ENCODE measurements at places on chromosomes 11 and 22.

GRCh38 chr11:16786131-16786530 lies 47.7 kb downstream of the C11orf58 start:
- DNase-seq: no peak

GRCh38 chr11:6438979-6439571 lies 1.7 kb downstream of the HPX start:
- no peak for DNase-seq

GRCh38 chr11:34620820-34621792 lies at the start of gene EHF:
EHF (plus strand) TSS chr11:34621093; CDS start chr11:34642631, 21,538 bp downstream.
- no peak for DNase-seq

DNA sequence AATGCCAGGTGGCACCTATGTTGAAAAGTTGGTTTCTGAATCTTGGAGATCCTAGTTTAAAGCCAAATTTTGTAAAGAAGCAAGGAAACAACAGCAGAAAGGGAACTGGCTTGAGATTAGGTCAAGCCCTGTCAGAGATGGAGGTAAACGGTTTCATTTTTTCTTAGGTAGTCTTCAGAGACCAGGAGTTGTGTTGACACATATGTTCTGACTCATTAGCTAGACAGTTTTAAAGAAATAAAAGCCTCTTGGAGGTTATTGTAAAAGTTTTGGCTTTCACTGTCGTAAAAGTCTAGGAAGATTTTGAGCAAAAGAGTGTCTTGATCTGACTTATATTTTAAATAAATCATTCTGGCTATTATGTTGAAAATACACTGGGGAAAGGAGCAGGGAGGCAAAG lies 151.5 kb upstream of the CTSC start:
- DNase-seq: no peak

DNA sequence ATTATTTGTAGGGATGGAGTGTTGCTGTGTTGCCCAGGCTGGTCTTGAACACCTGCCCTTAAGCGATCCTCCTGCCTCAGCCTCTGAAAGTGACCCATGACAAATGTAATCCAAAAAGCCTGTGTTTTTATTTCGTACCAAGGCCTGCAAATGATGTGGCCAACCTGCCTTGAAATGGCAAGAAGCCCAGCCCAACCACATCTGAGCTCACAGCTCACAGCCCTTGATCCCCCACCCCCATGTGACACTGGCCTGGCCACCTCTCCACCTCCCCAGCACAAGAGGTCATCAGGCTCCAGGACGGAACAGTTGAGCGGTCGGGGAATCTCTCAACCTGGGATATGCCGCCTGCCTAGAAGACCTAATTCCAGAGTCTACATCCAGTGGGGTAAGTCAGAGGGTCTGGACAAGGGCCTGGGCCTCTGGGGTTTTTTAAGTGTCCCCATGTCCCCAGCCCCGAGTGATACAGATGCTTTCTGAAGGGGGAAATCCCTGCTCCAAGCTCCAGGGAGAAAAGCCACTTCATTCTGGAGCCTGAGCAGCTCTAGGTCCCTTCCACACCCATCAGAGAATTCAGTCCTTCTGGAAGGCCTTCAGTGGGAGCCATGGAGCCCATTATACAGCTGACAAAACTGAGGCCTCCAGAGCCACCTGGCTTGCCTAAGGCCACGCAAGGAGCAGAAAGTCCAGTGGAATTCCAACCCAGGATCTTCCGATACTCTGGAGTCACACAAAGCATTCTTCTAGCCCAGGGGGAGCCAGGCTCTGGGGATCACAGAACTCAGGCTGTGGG lies 70.7 kb downstream of the MN1 start:
- no peak for DNase-seq

DNA sequence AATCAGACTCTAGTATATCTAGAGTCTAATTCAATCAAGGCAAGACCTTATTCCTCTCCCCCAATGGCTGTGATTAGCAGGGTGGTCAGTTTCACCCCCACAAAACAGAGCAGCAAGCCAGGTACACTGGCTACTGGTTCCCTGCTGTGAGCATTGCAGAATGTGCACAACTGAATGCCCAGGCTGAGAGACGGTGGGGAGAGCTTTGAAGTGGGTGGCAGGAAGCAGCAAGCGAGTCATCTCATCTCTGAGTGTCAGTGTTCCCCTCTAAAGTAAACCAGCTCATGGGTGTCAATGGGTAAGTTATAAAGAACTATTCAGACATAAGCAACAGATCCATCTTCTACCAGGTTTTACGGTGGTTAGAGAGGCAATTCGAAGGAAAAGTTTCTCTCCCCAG lies 37.6 kb downstream of the GAB4 start:
- DNase-seq: no peak

DNA sequence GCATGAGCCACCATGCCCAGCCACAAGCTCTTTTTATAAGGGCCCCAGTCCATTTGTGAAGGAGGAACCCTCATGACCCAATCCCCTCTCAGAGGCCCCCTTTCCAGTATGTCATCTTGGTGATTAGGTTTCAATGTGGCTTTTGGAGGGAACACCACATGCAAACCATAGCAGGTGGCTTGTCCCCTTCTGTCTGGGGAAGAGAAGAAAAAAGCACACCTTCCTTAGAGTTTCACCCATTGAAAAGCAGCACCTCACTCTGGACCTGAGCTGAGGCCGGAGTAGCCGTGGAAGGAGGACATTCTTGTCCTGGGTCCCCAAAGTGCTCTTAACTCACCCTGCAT lies 25.4 kb downstream of the NEAT1 start:
- DNase-seq: no peak

GRCh38 chr11:94732617-94733281 lies 35.4 kb upstream of the AMOTL1 start:
- no peak for DNase-seq

DNA sequence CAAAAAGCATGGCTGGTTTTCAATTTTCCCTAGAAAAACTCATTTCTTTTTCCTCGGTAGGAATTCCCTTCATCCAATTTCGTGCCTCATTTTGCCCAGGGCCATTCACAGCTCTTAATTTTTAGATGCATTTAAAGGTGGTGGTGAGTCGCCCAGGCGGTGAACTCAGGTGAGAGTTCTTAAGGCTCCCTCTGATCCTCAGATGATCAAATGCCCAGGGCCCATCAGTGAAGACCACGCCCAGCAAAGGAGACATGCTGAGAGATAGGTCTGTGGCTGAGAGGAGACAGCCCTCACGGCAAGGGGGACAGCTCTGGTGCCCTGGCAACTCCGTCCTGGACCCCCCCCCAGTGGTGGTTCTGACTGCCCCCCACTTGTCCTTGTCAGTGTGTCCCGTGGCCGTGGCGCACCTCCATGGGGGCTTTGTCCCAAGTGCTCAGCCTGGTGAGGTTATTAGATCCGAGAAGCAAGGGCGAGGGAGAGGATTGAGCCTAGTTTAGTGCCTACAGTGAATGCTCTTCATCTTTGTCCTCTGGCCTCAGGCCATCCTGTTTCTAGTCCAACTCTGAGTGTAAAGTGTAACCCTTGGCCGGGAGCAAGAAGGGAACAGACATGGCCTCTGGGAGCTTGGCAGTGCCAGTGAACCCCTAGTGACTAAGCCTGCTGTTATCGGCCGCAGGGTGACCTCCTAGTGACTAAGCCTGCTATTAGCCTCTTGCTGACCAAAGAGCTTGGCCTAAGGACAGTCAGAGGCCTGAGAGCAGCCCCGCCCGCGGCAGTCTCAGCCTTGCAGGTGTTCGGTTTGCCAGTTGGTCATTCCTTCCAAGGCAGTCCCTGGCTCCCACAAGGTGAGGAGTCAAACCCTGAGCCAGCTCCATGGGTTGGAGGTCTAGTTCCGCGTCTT lies 83.5 kb downstream of the CTTN start:
- DNase-seq: no peak

- no peak for DNase-seq
Observed at GRCh38 chr11:14374922-14375830, 16.2 kb upstream of the RRAS2 start.

DNA sequence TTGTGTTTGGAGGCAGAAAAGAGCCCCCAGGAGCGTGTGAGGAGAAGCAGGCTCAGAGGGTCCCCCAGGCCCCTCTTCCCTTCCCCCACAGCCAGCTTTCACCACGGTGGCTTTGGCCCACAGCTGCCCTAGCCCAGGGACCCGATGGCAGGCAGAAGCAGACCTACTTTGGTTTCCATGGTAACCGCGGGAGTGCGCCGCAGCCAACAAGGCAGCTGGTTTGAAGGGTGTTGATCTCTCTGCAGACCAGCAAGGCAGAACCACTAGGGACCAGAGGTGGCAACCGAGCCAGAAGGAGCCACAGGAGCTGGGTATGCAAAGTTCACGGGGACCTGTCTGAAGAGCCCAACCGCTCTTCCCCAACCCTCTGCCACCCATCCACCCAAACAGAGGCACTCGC lies 69.4 kb downstream of the BUD13 start:
- DNase-seq: no peak

- DNase-seq: no peak
Observed at GRCh38 chr11:126607374-126607773, 251.9 kb downstream of the ST3GAL4 start.
